ENCODE measurements at places on chromosomes 7 and 10.

- DNase-seq, result no peak
Observed at GRCh38 chr7:78222001-78222751, 423.6 kb downstream of the PHTF2 start.

DNA sequence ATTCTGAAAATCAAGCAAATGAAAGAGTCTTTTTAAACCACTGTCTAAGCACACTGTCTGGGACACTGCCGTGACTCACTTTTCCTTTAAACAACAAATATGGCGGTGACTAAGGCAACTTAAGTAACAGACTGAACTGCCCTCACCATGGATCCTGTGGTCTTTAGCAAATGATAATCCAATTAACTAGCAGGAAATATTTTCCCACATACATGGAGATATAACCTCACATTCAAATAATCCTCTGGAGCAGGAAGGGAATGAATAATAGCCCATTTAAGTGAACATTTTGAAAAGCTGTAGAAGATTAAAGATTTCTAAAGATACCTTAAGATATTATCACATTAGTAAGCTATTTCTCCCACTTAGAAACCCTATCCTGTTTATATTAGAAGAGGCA, 40.3 kb upstream of the LRRC17 start:
- DNase-seq, result no peak

DNA sequence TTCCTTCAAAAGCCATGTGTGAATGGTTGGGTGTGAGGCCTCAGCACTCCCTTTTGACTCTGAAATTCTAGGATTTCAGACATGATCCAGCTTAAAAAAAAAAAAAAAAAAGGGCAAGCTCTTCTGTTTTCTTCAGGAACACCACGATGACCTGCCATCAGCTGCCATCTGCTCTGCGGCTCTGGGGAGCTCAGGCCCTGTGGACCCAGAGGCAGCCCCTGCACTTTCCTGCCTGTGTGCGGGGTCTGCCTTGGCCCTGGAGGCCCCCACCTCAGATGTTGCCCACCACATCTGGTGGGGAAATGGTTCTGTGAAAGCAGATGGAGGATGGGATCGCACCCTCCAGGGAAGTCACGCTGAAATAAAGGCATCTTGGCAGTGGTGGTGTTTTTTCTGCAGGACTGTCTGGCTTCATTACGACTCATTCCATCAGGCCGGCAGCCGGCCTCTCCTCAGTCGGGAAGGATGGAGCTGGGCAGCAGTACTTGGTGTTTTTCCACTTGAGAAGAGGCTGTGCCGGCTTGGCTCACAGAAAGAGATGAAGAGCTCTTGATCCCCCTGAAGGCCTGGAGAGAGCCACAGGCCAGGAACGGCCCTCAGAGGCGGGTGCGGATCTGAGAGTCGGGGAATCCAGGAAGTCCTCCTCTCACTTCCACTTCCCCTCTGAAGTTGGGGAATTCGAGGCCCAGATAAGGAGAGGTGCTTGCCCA, 66.1 kb upstream of the AQP1 start:
- no peak for DNase-seq

DNA sequence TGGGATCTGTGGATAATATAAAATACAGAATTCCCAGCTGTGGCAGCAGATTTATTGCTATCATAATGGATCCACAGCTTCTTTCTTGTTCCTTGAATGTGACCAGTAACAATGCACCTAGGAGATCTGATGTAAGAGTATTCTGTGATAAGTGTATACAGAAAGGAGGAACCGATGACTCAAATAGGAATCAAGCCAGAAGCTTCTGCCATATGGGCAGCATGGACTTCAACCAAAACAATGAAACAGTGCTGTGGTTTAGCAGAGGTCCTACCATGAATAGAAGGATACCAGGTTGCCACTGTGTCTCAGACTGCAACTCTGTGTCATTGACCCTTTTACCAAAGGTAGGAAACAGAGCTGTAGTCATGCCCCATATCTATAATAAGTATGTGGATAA, 81.8 kb downstream of the PTPRZ1 start:
- no peak for DNase-seq

GRCh38 chr7:152403726-152404125, 32.1 kb downstream of the KMT2C start:
- DNase-seq, result no peak

GRCh38 chr10:110880012-110880411, 8.3 kb downstream of the PDCD4 start:
- no peak for DNase-seq

GRCh38 chr7:37442268-37442667, 6.4 kb downstream of the ELMO1 start:
- DNase-seq, result no peak

DNA sequence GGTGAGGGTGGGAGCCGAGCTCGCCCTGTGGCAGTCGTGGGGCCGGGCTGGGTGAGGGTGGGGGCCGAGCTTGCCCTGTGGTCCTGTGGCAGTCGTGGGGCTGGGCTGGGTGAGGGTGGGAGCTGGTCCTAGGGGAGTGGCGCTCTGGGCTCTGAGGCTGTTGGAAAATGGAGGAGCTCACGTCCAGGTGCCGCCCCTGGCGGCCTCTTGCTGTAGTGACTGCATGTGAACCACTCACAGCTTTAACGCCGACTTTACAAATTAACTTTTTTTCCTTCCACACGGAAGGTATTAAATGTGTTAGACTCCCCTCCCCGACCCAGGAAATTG, 312.6 kb downstream of the WDR37 start:
- DNase-seq, result no peak

DNA sequence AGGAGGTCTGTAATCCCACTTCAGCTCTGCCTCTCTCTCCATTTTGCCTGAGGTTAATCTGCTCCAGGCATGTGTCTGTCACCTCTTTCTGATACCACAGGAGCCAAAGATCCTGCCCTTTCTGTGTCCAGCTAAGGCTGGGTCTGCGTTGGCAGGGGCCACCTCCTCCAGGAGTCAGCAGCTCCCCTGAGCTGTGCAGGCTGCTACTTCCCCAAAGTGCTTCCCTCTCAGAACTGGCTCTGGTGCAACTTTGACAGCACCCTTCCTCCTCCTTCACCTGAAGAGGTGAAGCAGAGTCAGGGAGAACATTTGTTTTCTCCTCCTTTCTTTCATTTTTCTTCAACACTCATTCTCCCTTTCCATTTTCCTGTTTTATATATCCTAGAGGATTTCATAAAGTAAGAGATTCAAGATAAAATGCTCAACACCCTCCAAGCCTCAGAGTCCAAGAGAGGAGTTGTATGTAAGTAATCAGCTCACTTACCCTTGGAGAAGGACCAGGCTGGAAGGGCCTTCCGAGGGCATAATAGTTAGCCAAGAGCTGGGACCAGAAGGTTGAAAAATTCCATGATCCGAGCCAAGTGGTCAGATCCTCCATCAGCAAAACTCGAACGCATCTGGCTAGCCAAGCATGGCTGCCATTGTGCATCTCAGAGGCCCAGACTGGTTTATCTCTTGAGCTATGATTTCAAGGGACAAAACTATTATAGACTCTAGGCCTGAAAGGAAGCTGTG, 257.3 kb downstream of the PTEN start:
- no peak for DNase-seq

- no peak for DNase-seq
Observed at GRCh38 chr10:79380125-79380945, 33.1 kb downstream of the PPIF start.

DNA sequence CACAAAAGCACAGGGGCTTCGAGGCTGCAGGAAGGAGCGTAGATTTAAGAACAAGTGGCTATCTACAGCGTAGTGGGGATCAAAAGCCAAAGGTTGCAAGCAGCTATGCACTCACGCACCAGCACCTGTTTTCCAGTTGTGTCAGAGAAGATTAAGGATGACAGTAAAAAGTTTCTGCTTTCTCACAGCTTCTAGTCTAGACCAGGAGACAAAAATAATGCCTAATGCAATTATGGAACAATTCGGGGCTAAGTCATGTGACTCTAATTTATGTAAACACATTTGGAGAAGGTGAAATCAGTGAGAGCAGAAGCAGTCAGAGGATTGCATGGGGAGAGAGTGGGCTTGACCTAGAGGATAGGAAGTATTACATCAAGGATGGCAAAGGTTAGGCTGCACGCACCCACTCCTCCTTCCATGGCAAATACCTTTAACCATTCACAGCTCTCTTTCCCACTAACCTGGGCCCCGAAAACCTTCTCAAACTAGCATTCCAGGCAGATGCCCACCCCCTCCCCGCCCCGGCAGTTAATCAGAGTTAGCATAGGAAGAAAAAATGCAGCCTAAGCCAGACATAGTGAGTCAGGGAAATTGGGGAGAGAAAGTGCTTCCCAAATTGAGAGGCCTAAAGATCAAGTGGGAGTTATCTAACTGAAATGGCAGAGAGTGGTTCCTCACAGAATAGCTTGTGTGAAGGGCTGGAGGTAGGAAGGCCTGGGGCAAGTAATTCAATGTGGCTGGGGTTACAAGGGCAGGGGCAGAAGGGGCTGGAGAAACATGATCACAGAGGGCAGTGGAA, 48.2 kb upstream of the GPAM start:
- no peak for DNase-seq

DNA sequence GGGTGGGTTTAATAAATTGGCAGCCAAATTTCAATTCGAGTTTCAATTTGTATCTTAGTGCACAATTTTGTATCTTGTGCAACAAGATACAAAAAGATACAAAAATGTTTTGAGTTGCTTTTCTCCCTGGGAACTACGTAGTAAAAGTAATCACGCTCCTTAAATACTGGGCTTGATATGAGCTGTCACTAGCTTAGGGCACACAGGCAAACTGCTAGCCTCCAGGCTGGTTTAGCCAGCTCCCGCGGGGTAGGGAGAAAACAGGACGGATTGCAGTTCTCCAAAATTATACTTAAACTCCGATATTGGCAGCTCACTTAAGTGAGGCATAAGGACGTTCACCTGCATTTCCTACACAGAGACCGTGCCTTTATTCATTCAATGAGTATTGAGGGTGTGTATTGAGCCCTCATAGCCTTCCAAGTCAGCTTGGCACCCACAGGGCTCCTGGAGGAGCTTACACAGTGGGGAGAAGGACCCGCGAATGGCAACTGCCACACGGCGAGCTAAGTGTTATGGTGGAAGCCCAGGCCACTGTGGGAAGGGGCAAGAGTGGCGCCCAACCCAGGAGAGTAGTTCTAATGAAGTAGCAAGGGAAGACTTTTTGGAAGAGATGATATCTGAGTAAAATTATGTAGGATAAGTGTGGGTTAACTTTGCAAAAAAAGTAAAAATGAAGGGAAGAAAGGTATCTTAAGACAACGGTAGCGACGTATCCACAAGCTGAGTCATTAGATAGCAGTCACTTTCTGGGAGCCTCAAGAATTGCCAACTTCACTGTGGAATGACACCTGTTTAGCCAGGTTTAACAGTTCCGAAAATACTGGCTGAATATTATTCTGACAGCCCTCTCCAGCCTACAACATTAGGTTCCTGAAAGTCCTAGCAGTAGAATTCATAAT, 1.6 kb upstream of the EPC1 start:
- DNase-seq, result no peak

GRCh38 chr10:115762029-115762428, 511.0 kb downstream of the GFRA1 start:
- no peak for DNase-seq

GRCh38 chr10:49167425-49168170, 20.6 kb downstream of the TMEM273 start:
- DNase-seq, result no peak

GRCh38 chr10:122468926-122469781, 7.8 kb downstream of the HTRA1 start:
- DNase-seq, result no peak

GRCh38 chr10:11424456-11425295, 186.8 kb downstream of the USP6NL start:
- DNase-seq, result no peak

DNA sequence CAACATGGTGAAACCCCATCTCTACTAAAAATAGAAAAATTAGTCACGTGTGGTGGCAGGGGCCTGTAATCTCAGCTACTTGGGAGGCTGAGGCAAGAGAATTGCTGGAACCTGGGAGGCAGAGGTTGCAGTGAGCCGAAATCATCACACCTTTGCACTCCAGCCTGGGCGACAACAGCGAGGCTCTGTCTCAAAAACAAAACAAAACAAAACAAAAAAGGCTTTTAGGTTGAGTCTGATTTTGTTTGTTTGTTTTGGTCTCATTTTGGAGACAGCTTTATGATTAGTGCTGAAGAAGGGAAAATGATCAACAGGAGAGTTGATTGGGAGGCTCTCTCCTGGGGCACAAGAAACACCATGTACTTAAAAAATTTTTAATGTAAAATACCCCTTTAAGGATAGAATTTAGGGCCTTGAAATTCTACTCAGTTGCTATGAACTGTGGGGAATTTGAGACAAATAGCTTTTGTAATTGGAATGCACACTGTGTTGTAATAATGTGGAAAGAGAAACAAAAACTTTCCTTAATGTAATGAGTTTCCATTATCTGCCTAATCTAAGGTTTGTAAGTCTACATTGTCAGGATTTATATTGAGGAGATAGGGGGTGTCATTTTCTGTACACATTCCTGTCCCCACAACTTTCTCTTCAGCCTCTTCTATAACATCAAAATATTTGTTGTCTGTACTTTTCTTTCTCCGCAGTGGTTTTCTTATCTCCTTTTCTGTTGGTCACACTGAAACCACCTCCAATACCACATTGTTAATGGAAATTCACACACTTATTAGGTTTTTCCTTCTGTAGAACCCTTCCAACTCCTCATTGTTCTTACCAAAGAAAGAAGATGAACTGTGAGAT, 41.3 kb downstream of the ARID5B start:
- DNase-seq, result no peak

- DNase-seq, result no peak
Observed at GRCh38 chr10:104318326-104318725, 19.9 kb downstream of the ITPRIP start.

DNA sequence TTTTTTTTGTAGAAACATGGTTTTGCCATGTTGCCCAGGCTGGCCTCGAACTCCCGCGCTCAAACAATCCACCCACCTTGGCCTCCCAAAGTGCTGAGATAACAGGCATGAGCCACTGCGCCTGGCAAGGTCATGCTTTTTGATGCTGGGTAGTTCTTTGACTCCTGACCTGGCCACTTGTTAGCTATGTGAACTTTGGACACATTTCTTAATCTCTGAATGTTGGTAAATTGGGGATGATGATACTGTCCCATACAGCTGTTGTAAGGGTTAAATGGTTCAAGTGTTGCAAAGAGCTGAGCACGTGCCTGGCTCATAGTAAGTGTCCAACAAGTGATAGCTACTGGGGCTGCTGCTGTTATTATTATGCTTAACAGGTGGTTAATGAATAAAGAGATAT, 2.3 kb downstream of the ZNHIT1 start:
- no peak for DNase-seq

DNA sequence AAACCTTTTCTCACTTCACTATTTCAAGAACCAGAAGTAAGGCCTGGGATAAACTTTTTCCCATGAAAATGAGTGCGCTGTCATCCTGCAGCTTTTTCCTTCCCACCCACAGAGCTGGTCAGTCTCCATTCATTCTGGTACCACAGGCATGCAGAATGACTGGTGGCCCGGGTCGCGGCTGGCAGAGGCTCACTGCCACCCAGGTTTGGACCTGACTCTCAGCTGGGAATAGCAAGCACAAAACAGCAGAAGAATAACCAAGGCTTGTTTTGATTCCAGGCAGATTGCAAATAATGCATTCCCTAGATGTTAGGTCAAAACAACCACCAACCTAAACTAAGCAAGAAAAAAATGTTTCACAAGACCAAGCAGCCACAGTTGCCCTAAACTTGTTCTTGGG, 190.5 kb upstream of the NRP1 start:
- DNase-seq, result no peak

GRCh38 chr7:132066761-132067171, 509.5 kb downstream of the PLXNA4 start:
- DNase-seq, result no peak

All from stimulated activated CD8-positive, alpha-beta memory T cell treated with anti-CD3 and anti-CD28 coated beads, Interleukin-4, amount 100 ng/mL, for 4 hours (primary cell).